ENCODE measurements at places on chromosomes 4 and X. TPM values are rescaled to one million over a fixed set of nuclear protein-coding genes. Genes with fewer than 3 reads are reported as not detected.

The MSX1 gene
- not detected for total RNA-seq

The GAB1 gene
- 30.5 TPM for total RNA-seq

The SHROOM4 gene
- 2.7 TPM for total RNA-seq

DNA sequence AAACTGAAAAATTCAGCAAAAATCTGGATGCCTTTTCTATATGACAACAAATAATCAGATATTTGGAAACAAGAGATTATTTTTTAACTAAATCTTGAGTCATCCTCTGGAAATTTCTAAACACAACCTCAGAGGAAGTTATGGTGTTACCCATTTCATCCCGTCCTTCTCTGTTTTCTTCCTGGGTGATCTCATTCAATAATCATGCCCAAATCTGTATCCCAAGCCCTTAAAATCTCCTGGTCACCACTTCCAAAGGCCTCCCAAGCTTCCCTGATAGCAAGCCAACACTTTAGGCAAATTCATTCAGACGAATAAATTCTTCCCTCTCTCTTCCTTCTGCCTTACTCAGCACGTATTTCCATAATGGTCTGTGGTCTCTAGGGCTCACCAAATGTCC is 9.7 kb upstream of the SORCS2 start:
- H3K4me3 ChIP-seq, result no peak overlapping the region
- no peak for DNase-seq
- no peaks in the 10 kb centered on the region for H3K27me3 ChIP-seq

GRCh38 chrX:12977761-12978204 is 2.9 kb downstream of the TMSB4X start:
- DNase-seq, result no peak
- H3K4me1 ChIP-seq, result no peaks in the 10 kb centered on the region
- H3K27me3 ChIP-seq, result no peaks in the 10 kb centered on the region
- no peak overlapping the region for H3K4me3 ChIP-seq

Measured in esophagus squamous epithelium (tissue), 5 donors.